ENCODE measurements at places on chromosomes 5 and 9. TPM values are rescaled to one million over a fixed set of nuclear protein-coding genes. Genes with fewer than 3 reads are reported as not detected.

DNA sequence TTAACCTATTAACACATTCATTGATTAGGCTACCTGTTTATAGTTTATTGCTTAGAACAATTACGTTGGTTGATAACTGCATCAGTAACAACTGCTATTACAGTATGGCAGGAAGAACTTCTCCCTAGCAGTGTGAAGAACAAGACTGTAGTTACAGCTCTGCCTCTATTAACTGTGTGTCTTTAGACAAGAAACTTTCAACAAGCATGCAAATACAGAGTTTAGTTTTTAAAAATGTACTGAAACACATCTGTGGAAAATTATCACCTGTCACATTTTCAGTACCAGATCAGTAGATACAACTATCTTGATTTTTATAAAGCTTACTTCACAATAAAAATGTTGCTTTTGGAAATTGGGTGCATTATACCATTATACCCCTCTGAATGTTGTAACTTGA lies 22.2 kb downstream of the ELL2 start:
- no peaks in the 10 kb centered on the region for H3K27me3 ChIP-seq
- H3K4me1 ChIP-seq, result peaks cover 10% of the 10 kb centered on the region
- no peaks in the 10 kb centered on the region for H3K36me3 ChIP-seq
- DNase-seq, result no peak

Gene CNTNAP3
- total RNA-seq, result 10.1 TPM

- DNase-seq, result no peak
- H3K27ac ChIP-seq, result no peak overlapping the region
- no peak overlapping the region for H3K4me3 ChIP-seq
- no peaks in the 10 kb centered on the region for H3K36me3 ChIP-seq
- no peaks in the 10 kb centered on the region for H3K4me1 ChIP-seq
Observed at GRCh38 chr5:39780347-39780746, 355.6 kb upstream of the DAB2 start.

Gene DNAJB5
- 33.7 TPM for total RNA-seq

- H3K36me3 ChIP-seq, result no peaks in the 10 kb centered on the region
- DNase-seq, result no peak
- no peak overlapping the region for H3K27ac ChIP-seq
- no peak overlapping the region for H3K4me3 ChIP-seq
Observed at GRCh38 chr5:72234265-72234700, 85.8 kb downstream of the MRPS27 start.

DNA sequence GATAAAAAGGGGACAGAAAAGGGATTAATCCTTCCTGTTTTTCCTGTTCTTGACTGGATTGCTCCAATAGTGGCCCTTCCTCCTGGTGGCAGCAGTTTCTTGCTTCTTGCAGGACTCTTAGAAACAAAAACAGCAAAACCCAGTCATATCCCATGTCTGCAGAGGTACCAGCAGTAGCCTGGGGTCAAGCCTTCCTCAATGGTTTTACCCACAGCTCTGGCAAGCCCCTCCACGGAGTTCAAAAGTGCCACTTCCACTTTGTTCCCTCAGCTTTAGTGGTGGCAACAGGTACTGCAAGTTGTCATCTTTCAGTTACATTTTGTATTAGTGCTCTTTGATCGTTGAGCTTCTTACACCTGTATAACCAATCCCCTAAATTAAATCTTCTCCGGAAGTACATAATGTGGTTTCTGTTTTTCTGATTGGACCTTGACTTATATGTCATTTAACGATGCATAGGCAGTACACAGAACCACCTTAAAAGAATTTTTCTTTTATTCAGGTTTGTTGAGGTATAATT lies 8.7 kb upstream of the RANBP6 start:
- no peak for DNase-seq
- no peak overlapping the region for H3K27ac ChIP-seq
- no peaks in the 10 kb centered on the region for H3K4me1 ChIP-seq

GRCh38 chr5:146059460-146060220 lies 45.7 kb downstream of the PLAC8L1 start:
- H3K4me3 ChIP-seq, result no peak overlapping the region
- no peaks in the 10 kb centered on the region for H3K27me3 ChIP-seq
- H3K36me3 ChIP-seq, result no peaks in the 10 kb centered on the region
- no peak overlapping the region for H3K27ac ChIP-seq
- H3K4me1 ChIP-seq, result no peaks in the 10 kb centered on the region

Gene DDX4
- not detected for total RNA-seq

DNA sequence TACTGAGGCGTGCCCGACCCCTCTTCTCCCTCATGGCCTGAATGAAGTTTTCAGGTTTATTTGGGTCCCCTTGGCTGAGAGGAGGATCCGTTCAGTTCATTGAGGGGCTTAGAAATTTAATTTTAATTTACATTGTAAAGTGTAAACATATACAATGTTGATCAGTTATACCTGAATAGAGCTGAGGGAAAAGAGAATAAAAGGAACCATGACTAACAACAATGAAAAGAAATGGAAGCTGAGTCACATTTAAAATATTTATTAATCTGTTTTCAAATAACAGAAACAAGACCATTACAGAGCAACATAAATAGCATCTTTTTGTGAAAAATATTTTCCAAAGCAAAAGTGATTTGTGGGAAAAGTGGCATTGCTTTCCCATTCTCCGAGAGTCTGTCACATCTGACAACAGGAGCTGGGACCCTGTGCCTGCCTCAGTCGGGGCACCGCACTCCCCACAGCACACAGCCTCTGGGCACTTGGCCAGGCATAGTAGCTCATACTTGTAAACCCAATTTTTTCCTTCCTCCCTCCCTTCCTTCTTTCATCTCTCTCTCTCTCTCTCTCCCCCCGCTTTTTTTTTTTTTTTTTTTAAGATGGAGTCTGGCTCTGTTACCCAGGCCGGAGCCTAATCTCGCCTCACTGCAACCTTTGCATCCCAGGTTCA lies 28.7 kb downstream of the PROP1 start:
- no peaks in the 10 kb centered on the region for H3K36me3 ChIP-seq
- no peak overlapping the region for H3K4me3 ChIP-seq
- no peak for DNase-seq
- no peaks in the 10 kb centered on the region for H3K4me1 ChIP-seq

Gene ALDOB
- total RNA-seq, result not detected

GRCh38 chr9:136015656-136016571 lies 54.7 kb upstream of the UBAC1 start:
- H3K4me3 ChIP-seq, result no peak overlapping the region
- H3K36me3 ChIP-seq, result no peaks in the 10 kb centered on the region
- H3K4me1 ChIP-seq, result no peaks in the 10 kb centered on the region
- H3K27ac ChIP-seq, result no peak overlapping the region

Gene GBGT1
- total RNA-seq, result 28.9 TPM

Gene ROPN1L
- not detected for total RNA-seq

Gene MELK
- total RNA-seq, result 0.39 TPM

DNA sequence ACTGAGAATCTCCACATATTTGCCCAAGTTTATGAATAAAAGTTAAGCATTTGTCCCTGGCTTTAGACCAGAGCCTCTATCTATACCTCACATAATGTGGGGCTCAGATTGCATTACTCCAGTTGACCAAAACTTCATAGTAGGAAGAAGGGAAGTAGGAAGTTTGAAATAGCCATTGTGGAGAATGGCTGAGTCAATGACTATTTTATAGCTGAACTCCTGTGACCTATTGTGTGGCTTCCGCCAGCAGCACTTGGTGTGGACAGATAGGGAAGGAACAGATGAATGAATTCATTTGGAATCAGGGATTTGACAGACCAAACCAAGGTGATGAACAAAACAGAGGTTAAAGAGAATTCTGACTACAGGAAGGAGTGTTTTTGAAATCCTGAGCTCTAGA lies 92.9 kb upstream of the LPAR1 start:
- no peaks in the 10 kb centered on the region for H3K4me1 ChIP-seq
- H3K27ac ChIP-seq, result no peak overlapping the region
- no peak overlapping the region for H3K4me3 ChIP-seq
- no peaks in the 10 kb centered on the region for H3K27me3 ChIP-seq
- DNase-seq, result no peak
- no peaks in the 10 kb centered on the region for H3K36me3 ChIP-seq

- no peak overlapping the region for H3K27ac ChIP-seq
- H3K4me3 ChIP-seq, result no peak overlapping the region
- no peaks in the 10 kb centered on the region for H3K36me3 ChIP-seq
- no peaks in the 10 kb centered on the region for H3K4me1 ChIP-seq
- H3K27me3 ChIP-seq, result no peaks in the 10 kb centered on the region
Observed at GRCh38 chr9:133955821-133956411, 36.2 kb downstream of the VAV2 start.

Gene TUBB4B
- total RNA-seq, result 86.9 TPM

Gene DNM1
- total RNA-seq, result 9.3 TPM

Gene PPIC
- 52.5 TPM for total RNA-seq

DNA sequence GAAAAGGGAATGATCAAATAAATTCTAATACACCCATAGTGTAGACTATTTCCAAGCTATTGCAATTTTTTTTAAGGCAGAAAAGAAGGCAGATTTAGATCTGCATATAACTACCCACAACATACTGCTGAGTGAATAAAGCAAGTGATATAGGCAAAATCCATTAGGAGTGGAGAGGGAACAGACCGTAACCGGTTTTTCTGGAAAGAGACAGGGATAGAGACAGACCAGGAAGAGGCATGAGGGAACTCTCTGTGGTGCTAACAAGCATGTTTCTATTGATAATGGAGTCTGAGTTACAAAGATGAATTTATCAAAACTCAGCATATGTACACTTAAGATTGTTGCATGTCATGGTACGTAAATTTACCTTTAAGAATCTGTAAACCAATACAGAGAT lies 14.5 kb downstream of the ZDHHC21 start:
- no peak for DNase-seq
- no peak overlapping the region for H3K27ac ChIP-seq
- no peak overlapping the region for H3K4me3 ChIP-seq
- H3K27me3 ChIP-seq, result no peaks in the 10 kb centered on the region
- no peaks in the 10 kb centered on the region for H3K4me1 ChIP-seq
- no peaks in the 10 kb centered on the region for H3K36me3 ChIP-seq

GRCh38 chr5:125002727-125003598 lies 256.5 kb upstream of the ZNF608 start:
- no peak overlapping the region for H3K4me3 ChIP-seq
- no peaks in the 10 kb centered on the region for H3K4me1 ChIP-seq
- DNase-seq, result no peak
- no peaks in the 10 kb centered on the region for H3K36me3 ChIP-seq

GRCh38 chr5:7848296-7848695 lies 2.6 kb downstream of the CFAP90 start:
- DNase-seq, result no peak
- H3K27me3 ChIP-seq, result no peaks in the 10 kb centered on the region
- no peak overlapping the region for H3K4me3 ChIP-seq
- H3K36me3 ChIP-seq, result no peaks in the 10 kb centered on the region
- no peak overlapping the region for H3K27ac ChIP-seq

GRCh38 chr5:137453483-137454080 lies 45.5 kb downstream of the SPOCK1 start:
- H3K4me1 ChIP-seq, result no peaks in the 10 kb centered on the region
- no peak for DNase-seq
- H3K4me3 ChIP-seq, result no peak overlapping the region
- no peaks in the 10 kb centered on the region for H3K27me3 ChIP-seq

Gene FAM200C
- 8.2 TPM for total RNA-seq

- no peak overlapping the region for H3K27ac ChIP-seq
- no peaks in the 10 kb centered on the region for H3K36me3 ChIP-seq
- no peaks in the 10 kb centered on the region for H3K27me3 ChIP-seq
- DNase-seq, result no peak
Observed at GRCh38 chr9:29038332-29038731, 1465.1 kb upstream of the C9orf72 start.

DNA sequence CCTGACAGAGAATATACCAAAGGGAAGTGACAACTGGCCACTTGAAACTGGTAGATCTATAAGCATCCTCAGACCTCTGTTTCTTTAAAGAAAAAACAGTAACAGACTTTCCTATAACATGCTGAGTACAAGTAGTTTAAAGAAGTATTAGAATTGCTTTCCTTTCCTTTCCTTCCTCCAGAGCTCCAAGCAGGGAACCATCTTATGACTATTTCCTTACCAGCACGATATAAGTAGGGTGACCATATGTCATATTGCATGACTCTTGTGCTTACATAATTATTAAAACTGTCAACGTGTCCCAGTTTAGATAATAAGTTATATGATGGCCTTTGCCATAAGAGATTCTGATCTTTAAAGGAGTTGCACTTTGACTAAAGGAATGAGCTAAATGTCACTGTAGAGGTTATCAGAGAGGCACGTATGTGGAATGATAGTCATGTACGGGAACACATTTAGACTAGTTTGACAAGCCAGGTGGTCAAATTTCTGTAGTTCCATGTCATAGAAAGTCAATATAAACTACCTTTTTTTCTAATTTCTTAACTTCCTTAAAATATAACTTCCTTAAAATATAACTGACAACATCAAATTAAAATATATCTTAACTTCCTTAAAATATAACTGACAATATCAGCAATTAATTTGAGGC lies 212.7 kb upstream of the CD180 start:
- H3K4me1 ChIP-seq, result no peaks in the 10 kb centered on the region
- no peak overlapping the region for H3K4me3 ChIP-seq
- DNase-seq, result no peak
- no peaks in the 10 kb centered on the region for H3K27me3 ChIP-seq

GRCh38 chr9:105195259-105195658 lies 49.2 kb upstream of the SLC44A1 start:
- H3K27ac ChIP-seq, result no peak overlapping the region
- no peak for DNase-seq
- H3K27me3 ChIP-seq, result no peaks in the 10 kb centered on the region
- no peaks in the 10 kb centered on the region for H3K36me3 ChIP-seq

DNA sequence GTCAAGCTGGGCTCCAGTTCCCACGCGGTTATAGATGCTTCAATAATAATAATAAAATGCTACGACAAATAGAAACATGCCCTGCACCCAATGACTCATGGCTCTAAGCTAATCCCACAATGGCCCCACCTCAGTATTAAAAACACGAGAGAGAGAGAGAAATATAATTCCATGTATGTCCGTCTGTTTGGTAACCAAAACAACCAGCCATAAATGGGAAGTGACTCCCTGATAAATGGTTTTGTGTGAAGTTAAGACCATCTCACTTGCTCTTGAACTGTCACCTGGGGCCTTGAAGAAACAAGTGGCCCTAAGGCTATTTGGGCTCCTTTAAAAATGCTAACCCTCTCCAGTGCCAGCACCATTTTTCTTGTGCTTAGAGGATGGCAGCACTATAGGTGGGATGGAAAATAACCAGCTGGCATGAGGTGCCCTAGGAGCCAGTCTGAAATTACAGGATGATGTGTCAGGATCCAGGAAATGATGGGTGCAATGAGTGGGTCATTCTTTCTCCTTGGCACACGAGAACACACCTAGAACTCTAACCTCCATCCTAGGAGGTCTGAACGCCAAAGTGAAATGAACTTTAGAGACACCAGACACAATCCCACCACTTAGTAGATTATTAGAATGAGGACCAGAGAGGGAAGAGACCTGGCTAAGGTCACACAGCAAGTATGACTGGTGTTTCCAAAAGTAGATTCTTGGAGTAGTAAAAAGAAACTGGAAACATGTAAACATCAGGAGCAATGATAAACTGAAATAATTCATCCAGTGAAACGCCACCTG lies 35.7 kb upstream of the ADRB2 start:
- H3K36me3 ChIP-seq, result no peaks in the 10 kb centered on the region
- no peaks in the 10 kb centered on the region for H3K27me3 ChIP-seq
- H3K27ac ChIP-seq, result no peak overlapping the region
- H3K4me1 ChIP-seq, result no peaks in the 10 kb centered on the region
- DNase-seq, result no peak
- no peak overlapping the region for H3K4me3 ChIP-seq

Gene EDIL3
- 205 TPM for total RNA-seq

Gene ACTBL2
- not detected for total RNA-seq

Measured in aorta (tissue), 5 donors.